ENCODE measurements at places on chromosomes 6 and 20.

DNA sequence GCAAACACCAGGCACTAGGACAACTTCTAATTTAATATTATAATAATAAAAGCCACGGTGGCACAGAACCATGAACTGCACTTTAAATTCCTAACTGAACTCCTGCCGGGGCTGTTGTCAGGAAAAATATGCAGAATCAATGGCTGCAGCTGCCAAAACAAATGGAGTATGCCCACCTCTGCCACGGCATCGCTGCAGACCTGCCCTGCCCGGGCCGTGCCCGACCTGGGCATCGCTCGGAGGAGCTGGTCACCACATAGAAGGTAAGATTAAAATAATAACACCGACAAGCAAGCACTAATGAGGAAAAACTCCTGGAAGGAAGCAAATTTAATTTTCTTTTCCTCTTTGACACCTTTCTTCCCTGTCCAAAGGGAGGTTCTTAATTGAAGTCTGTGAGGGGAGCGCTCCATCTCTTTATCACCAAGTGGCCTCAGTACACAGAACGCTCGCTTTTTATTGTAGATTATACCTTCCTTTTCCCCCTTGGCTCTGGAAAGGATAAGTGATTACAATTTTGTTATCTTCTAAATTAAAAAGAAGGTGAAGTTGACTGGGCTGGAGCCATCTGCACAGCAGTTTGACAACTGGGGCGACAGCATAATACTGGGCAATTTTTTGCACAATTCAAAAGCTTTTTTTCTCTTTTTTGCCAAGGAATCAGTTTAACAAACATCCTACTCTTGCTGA, 351.3 kb downstream of the ZFAND3 start:
- DNase-seq, result no peak

GRCh38 chr20:51734876-51735720, 33.1 kb downstream of the ATP9A start:
- no peak for DNase-seq

DNA sequence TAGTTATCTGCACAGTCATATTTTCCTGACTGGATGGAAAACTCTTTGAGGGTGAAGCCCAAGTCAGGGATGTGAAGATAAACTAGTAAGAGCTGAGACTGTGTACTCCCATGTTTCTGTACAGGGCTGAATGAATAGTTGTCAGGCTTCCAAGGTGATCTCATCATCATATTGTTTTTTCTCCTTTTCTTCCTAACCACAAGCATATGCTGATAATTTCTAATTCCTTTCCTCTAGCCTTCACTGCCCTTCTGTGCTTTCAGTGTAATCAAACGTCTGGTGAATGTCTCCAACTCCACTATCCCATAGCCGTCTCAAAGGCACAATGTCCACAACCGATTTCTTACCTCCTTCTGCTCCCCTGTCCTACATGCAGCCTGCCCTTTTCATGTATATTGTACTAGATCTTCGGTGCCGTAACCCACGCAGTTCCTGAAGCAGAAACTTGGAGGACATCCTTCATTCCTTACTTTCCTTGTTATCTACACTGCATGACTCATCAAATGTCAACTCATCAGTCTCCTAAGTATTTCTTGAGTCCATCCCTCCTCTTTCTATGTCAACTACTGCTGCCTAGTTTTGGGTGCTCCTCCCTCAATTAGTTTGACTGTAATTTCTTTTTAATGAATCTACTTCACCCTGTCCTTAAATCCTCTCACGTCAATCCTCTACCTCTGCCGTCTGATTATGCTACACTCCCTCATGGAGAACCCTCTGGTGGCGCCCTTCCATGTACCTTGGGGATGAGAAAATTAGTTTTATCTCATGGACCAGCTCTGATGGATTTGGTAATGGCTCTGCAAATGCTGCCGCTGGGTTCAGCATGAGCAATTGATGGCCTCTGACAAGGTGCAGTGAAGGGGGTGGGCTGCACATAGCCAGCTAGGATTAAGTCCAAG, 21.9 kb downstream of the NCOA7 start:
- no peak for DNase-seq

DNA sequence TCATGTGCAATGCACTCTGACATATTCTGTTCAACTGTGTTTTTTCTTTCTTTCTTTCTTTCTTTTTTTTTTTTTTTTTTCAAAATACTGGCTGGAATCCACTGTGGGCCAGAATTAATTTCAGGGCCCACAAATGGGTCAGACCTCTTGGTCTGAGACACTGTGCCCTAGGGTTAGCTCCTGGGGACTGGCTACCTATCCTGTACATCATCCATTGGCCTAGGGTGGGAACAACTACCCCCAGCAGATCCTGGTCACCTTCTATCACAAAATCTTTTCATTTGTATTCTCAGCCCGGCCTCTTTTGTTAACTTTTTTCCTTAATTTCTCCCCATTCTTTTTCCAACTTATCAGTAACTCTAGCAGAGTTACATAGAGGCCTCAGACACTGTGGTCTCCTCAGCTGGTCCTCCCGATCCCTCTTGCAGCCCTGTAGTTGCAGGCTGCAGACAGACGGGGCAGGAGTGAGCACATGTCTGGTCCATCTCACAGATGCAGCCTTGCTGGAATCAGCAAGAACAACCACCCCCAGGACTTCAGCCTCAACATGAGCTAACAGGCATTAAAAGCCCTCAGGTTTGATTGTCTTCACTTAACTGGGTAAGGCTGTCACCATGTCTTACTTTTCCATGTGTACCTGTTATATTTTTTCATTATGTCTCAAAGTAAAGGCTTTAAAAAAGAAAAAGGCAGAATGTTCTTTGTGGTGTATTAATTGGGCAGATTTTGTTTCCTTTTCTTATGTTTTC, 41.3 kb downstream of the TXLNB start:
- peak; percentile 2 for DNase-seq

DNA sequence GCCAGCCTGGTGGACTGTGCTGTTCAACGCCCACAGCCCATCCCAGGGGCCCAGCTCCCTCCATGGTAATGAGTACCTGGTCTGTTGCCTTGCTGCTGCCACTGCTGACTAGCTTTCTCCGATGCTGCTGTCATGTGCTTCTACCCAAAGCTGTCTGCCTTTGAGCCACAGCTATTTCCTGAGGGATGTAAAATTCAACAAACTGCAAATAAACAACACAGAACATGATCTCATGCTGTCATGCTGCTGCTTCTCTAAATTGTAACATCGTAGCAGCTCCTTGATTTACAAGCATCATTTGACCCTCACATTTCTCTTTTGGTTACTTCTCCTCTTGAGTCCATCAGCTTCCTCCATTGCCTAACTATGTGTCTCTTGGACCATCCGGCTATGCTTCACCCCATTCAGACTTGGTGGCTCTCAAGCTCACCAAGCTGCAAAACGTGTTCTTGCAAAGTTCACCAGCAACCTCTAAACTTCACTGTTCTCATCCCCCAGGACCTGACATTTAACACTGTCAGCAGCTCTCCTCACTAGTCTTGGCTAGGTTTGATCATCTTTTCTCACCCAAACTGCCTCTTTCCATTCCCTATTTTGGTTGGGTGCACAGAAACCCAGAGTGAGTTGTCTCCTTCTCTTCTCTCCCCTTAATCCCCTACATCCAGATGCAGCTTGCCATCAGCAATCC, 54.6 kb downstream of the FYN start:
- no peak for DNase-seq

DNA sequence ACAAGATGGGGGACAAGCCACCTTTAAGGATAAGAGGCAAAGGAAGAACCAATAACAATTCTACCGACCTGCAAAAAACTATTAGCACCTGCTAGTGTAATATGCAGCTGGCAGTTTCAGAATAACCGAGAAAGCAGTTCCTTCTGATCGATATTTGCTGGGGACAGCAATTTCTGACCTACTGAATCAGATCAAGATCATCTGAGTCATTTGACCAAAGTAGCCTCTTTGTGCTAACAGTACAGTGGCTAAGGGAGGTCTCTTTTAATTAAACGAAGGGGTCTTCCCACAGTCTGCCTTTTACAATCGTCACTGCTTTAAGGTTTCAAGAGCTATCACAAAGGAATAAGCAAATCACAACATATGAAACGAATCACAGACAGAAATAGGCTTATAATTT, 318.9 kb downstream of the BTBD9 start:
- DNase-seq, result no peak

GRCh38 chr6:169236988-169237387, 16.7 kb downstream of the THBS2 start:
- no peak for DNase-seq

GRCh38 chr20:46808565-46808964, 86.1 kb upstream of the EYA2 start:
- DNase-seq, result no peak

DNA sequence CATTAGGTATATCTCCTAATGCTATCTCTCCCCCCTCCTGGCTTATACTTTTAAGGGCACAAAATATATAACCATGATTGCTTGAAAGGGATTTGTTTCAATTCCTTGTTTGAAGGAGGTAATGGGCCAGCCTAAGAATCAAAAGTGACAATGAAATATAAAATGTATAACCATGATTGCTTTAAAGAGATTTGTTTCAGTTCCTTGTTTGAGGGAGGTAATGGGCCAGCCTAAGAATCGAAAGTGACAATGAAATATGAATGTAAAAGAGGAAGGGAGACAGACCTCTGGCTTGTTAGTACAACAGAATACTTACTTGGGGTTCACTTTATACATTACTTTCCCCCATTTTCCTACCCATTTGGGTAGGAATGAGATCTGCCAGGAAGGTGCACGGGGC, 55.5 kb downstream of the FOXC1 start:
- DNase-seq, result no peak

- DNase-seq, result no peak
These were observed 51.4 kb downstream of the SRC start for GRCh38 chr20:37397076-37397953.

DNA sequence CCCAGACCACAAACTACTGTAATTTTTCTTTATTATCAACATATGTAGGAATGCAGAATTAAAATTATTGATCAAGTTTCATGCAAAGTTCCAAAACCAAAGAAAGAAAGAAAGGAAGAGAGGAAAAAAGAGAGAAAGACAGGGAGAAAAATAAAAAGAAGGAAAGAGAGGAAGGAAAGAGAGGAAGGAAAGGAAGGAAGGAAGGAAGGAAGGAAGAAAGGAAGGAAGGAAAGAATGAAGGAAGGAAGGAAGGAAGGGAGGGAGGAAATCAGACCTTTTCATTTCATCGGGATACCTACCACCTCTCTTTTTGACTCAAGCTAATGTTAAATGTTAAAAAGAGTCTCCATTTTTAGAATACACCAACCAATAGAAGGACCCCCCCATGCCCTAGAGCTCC, 31.9 kb downstream of the DCDC2 start:
- DNase-seq, result no peak

- no peak for DNase-seq
These were observed 287.6 kb downstream of the ESR1 start for GRCh38 chr6:152094992-152095592.

All from effector CD8-positive, alpha-beta T cell (primary cell).